Progenitor cell of endocrine pancreas (in vitro differentiated cells): ENCODE measurements at places on chromosomes 4 and X.

GRCh38 chrX:109842611-109843010 lies 109.6 kb upstream of the ACSL4 start:
- H3K4me1 ChIP-seq = peaks cover 11% of the 10 kb centered on the region
- no peak for DNase-seq
- H3K27me3 ChIP-seq = no peaks in the 10 kb centered on the region

DNA sequence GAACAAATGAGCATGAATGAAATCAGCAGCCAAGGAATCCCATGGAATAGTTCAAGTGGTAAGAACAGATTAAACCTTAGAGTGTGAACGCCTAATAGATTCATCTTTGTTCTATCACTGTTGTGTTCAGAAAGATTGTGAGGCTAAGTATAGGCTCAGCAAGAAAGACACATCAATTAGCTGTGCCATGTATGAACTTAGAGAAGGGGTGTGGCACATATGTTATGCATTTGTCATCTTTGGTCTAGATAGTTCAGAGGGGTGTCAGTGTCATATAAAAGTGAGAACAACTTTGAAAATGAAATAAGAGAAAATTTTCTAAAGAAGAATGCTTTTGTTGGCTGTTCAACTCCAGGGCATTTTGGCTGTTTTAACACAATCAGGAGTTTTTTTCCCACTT lies 9.4 kb downstream of the DAPP1 start:
- H3K4me1 ChIP-seq = no peaks in the 10 kb centered on the region
- H3K27me3 ChIP-seq = no peaks in the 10 kb centered on the region
- H3K36me3 ChIP-seq = no peaks in the 10 kb centered on the region
- no peak for DNase-seq
- H3K27ac ChIP-seq = no peak overlapping the region

DNA sequence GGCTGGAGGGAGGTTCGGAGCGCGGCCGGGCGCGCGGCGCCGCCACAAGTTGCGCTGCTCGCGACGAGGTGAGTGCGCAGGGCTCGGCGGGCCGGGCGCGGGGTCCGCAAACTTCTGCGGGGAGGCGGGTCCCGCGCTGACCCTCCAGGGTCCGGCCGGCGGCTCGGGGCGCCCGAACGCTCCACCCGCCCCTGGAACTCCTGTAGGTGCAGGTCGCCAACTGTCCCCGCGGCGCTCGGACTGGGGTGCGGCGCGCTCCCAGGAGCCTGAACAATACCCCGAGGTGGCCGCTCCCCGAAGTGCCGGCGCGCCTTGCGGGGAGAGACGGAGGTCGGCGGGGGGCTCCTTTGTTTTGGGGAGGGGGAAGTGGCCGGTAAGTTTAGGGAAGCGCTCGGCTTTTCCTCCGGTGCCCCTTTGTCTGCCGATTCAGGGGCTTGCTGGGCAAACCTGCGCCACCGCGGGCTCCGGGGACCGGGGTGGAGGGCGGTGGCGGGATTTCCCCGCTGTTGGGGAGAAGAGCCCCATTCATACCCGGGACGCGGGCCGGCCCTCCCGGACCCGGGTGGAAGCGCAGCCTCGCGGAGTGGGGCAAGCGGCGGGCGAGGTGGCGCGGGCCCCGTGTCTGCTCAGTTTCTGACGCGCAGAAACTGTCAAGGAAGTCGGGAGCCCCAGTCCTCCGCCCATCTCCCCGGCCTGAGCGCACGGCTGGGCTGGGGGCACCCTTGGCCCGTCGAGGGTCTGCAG lies 694 bp downstream of the TBL1X start:
- peaks cover 25% of the 10 kb centered on the region for H3K4me1 ChIP-seq
- no peak overlapping the region for H3K27ac ChIP-seq
- H3K4me3 ChIP-seq = peak overlapping the region; percentile 63
- peaks cover 7% of the 10 kb centered on the region for H3K36me3 ChIP-seq

- peaks cover 3% of the 10 kb centered on the region for H3K27me3 ChIP-seq
- no peak overlapping the region for H3K27ac ChIP-seq
- DNase-seq = no peak
- H3K4me1 ChIP-seq = peaks cover 5% of the 10 kb centered on the region
These were observed 16.6 kb downstream of the SOWAHB start for GRCh38 chr4:76881375-76881774.

- no peak overlapping the region for H3K4me3 ChIP-seq
- H3K36me3 ChIP-seq = no peaks in the 10 kb centered on the region
- no peaks in the 10 kb centered on the region for H3K27me3 ChIP-seq
These were observed 413.2 kb downstream of the PPARGC1A start for GRCh38 chr4:23476515-23477090.
